Activated gamma-delta T cell treated with anti-CD3 and anti-CD28 coated beads, Interleukin-2, amount 50 U/mL, for 16 hours (primary cell): ENCODE measurements at places on chromosomes 3 and 15.

DNA sequence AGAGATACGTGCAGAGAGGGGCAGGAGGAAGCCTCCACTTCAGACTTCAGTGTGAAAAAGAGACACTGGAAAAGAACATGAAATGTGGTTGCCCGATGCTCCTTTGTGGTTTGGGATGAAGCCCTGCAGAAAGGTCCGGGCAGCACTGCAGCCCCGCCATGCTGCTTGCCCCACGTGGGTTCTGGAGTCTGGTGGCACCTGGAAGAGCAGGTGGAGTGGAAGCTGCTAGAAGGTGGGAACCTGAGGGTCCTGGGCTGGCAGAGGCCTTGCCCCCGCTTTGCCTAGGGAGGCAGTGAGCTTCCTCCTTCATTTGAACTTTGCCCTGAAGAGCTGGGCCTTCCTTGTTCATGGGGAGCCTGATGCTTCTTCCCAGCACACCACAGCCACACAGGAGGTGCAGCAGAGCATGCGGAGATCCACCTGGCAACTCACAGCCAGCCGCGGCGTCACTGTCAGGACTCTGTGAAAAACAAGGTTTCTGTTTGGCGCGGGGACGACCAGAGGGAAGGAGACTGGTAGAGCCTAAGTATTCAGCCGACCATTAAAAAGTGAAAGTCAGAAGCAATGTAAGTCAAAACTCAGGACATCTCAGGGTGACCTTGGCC is 59.0 kb downstream of the APBA2 start:
- DNase-seq = no peak

DNA sequence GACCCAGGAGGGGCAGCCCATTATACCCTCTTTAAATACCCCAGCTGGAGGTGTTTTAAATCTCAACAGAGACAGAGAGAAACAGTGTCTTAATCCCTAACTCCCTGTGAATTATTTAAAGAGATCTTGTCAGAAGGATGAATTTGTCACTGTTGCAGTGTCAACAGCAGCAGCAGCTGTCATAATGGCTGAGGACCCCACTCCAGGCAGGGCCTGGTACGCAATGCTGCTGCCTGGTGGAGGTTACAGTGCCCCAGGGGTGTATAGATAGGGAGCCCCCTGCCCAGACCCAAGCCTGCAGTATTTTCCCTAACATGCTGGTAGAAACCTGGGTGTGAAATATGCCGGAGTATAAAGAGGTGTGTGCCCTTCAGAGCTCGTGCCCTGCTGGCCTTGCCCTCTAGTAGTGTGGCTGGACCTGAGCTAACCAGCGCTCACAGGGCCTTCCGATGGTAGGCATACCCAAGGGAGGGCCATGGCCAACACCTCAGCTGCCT is 143.0 kb downstream of the EPHB1 start:
- no peak for DNase-seq

GRCh38 chr3:155941354-155941753 is 70.9 kb downstream of the GMPS start:
- no peak for DNase-seq

DNA sequence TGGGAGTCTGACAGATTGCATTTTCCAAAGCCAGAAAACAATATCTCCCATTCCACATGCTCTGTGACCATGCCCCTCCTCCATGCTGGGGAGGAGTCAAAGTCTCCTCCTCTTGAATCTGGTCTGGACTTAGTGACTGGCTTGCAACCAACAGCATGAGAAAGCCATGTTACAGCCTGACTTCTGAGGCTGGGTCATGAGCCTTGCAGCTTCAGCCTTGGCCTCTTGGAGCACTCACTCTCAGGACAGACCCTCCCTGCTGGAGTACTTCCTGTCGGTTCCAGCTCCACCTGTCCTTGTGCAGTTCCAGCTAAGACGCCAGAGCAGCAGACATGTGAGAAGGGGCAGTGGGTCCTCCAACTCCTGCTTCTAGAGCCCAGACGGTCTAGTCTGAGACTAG is 49.7 kb upstream of the RBSN start:
- DNase-seq = no peak

GRCh38 chr15:46322753-46323152 is 687.9 kb downstream of the SQOR start:
- no peak for DNase-seq

- no peak for DNase-seq
Observed at GRCh38 chr3:116140100-116140689, 305.1 kb downstream of the LSAMP start.

GRCh38 chr15:98668566-98669308 is 20.4 kb downstream of the IGF1R start:
- DNase-seq = no peak

DNA sequence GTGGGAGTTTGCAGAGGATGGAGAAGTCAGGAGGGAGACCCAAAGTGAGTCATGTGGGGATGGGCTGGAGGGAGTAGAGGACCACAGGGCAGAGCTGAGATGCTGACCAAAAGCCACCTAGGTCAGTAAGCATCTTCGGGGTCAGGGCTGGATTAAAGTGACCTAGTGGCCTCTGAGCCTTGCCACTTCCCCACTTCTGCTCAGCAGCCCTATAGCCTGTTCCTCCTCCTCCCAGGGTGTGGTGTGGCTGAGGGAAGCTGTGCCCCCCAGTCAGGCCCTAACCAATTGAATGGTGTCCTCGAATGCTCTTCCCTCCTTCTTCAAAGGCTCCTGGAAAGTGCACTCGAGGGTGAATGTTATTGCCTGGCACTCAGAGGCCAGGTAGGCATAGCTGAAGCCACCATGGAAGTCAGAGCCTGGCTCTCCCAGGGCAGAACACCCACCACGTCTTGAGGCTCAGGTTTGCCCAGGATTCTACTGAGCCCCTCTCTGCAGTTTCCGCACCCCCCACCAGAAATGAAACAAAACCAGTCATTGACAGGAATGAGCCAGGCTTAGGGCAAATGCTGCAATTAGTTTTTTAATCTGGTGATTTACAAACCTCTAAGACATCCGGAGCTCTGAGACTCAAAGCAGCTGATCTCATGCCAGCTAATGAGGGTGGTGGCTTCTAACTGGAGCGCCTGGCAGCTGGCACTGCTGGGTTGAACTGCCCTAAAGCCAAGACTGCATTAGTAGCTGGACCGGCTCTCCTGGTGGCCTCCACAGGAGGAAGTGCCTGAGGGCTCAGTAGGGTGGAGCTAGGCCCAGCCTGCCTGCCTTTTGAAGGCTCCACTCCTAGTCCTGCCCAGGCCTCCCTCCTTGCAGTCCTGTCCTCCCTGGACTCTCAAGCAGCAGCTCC is 26.0 kb upstream of the VIPR1 start:
- no peak for DNase-seq

GRCh38 chr15:70258369-70259027 is 160.8 kb upstream of the TLE3 start:
- peak; percentile 69 for DNase-seq
